NCI-H187 treated with DMSO at 0.1 percent for 48 hours (cell line): ENCODE measurements at places on chromosomes 4 and X.

- no peak for DNase-seq
These were observed 556 bp upstream of the SLC25A43 start for GRCh38 chrX:119398587-119398973.

DNA sequence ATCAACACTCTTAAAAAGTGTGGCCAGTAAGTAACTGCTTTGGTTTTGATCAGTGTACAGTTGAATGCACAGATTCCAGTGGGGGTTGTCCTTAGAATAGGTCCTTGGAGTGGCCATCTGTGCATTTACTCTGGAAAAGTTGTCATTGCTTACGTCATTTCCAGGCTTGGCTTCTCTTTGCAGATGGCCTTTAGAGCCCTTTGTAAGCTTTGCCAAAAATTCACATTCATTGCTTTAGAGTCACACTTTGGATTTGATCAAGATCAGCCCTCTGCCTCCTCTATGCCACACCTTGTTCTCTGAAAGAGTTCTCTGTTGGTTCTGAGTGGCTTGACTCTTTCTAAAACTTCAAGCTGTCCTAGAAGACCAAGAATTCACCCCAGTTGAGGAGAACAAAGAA is 83.9 kb downstream of the MAMLD1 start:
- no peak for DNase-seq

GRCh38 chr4:139633661-139634060 is 32.0 kb upstream of the MGST2 start:
- DNase-seq = no peak

GRCh38 chr4:26022346-26023202 is 108.6 kb downstream of the SMIM20 start:
- DNase-seq = no peak

DNA sequence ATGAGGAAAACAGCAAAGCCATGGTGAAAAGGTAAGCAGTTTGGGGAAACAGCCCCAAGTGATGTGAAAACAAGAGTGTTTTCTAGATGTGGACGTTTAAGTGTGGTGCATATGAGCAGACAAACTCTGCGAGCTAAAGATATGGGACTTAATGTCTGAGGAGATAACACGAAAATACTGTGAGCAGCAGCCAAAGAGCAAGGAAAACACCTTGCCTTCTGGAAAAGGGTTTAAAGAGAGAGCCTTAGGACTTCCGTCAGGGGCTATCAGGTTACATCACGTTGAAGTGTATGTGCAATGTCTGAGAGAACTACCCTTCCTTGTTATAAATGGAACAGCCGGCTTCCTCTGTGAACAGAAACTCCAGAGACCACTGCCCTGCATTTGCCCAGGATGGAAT is 54.2 kb downstream of the LEF1 start:
- DNase-seq = no peak

- DNase-seq = no peak
These were observed 1.5 kb upstream of the PTCHD1 start for GRCh38 chrX:23332888-23333821.

DNA sequence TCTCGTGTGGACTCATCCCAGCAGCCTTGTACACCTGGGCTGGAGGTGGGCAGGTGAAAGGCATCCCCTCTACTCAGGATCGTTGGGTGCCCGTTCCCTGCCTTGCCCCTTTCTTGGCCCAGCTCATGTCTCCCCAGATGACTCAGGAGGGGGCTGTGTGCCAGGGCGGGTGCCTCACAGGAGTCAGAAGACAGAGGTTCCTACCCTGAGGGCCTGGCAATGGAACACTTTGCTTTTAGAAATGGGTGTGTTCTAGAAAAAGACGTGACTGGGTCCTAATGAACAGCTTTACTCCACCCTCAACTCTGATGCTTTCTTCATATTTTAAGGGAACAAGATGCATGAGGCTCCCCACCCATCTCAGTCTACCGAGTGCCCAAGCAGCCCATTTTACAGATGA is 22.5 kb upstream of the TRIM2 start:
- DNase-seq = no peak

DNA sequence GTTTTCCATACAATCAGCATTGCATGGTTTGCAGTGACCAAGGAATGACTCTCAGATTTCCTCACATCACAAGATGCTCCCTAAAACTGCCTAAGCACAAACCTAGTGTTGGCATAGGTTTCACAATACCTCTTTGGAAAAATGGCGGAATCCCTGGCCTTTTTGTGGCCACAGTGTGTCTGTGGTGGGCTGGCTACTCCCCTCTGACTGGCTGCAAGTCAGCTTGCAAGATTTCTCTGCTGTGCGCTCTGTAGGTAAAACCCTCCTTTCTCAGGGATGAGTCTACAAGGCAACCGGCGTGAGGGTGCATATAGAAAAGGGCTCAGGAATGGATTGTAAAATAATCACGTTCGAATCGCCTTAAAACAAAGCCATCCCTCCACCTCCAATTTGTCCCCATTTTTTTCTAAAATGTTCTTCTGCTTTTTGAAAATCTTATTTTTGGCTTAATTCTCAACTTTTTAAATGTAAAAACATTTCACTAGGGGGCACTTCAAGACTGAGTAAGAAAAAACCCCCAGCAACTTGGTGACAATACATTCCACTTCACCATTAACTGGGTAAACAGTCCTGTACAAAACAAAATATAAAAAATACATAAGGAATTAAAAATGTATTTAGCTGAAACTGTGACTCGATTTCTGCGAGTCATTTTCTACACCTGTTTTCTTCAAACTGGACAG is 235.6 kb downstream of the STIM2 start:
- no peak for DNase-seq

DNA sequence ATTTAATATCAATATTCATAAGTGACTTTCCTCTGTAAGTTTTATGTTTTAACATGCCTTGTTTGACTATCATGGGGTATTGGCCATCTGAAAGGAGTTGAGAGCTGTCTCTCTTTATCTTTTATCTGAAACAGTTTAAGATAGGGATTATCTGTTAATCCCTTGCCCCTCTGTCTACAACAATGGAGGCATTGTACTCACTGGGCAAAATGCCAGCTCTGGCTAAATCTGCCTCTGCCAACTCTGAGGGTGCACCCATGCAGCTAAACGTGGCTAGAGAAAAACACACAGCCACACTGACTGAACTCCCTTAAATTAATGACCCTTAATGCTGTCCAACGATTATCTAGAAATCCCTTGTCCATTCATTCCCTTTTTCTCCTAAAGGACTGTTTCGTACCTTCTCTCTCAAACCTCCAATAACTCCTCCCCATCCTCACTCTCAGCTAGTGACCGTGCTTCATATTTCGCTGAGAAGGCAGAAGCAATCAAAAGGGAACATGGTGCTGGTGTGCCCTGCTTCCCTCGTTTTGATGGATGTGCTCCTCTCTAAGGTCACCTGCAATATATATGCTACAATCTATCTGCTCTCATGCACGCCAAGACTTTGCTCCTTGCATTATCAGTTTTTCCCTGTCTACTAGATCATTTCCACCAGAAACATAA is 10.3 kb downstream of the PHKA2 start:
- DNase-seq = no peak

- DNase-seq = no peak
These were observed 145.7 kb downstream of the AMMECR1 start for GRCh38 chrX:110172215-110172614.

DNA sequence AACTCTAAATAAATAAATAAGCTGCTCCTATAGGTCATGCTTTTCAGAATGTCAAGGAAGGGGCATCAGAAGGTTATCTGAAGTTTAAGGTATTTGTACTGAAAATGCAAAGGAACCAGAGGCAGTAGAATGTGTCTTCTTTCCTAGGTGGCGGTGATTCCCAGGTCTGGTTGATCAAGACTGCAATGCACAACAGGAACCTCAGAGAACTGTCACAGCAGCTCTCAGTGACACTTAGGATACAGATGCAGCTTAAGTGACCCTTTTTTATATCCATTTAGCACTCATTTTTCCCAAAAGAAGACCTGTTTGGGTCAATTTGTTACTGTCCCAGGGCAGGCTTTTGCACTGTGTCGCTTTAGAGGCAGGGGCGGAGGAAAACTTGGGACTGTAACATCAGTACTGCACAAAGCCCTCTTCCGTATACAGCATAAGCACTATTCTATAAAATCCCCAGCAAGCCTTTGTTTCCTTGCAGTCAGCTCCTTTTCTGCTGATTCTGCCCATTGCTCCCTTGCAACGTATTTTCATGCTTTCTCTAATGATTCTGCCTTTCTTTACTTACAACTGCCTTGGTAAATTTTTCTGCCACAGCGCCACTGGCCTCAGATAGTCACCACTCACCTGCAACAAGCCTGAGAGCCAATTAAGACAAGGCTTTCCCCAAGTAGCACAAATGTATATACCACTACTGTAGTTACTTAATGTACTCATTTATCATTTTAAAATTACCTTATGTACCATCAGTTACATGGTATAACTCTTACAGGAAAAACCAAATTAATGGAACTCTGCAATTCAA is 1.5 kb upstream of the MND1 start:
- no peak for DNase-seq

GRCh38 chr4:147355032-147355656 is 125.8 kb upstream of the EDNRA start:
- no peak for DNase-seq

DNA sequence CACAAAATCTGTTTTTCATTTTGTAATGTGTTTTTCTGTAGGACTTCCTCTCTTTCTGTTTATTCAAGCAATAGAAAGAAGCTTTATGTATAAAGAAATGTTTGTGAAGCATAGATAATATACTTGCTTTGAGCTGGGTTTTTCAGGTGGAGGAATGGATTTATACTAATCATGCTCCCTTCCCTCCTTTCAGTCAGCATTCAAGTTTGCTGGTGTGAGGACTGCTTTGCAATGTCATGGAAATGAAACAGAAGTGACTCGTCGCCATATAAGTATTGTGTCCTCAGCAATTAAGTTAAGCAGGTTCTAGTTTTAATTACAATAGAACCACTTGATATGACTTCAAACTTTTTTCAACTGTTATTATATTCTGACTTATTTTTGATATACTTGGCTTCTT is 1447.1 kb downstream of the PCDH19 start:
- no peak for DNase-seq

DNA sequence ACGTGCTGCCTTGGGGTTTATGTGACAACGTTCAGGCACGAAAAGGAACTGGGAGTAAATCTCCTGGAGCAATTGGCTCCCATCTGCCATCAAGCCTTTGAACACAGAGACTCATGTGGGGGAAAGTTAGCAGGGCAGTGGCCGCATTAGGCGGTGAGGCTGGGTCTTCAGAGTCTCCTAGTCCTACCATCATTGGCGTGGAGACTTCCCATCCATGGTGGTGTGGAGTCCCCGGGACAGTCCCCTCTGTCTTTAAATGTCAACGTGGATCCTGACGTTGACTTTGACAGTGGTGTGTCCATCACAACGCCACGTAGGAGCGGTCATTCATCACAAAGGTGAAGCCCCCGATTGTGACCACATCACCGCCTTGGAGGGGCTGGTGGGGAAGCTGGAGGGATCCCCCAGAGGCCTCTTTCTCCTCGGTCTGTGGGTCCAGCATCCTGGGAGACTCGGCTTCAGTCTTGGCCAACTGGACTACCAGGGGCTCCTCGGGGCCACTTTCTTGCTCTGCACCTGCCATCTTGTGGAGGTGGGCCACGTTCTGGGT is 21.8 kb downstream of the CRLF2 start:
- no peak for DNase-seq

- no peak for DNase-seq
These were observed 311.0 kb downstream of the ADAM29 start for GRCh38 chr4:175229154-175229553.

- DNase-seq = no peak
These were observed 777 bp upstream of the CASK start for GRCh38 chrX:41923978-41924683.

- no peak for DNase-seq
These were observed 315.5 kb downstream of the BCOR start for GRCh38 chrX:39782276-39782675.

GRCh38 chrX:13110433-13111324 is 66.3 kb upstream of the FAM9C start:
- no peak for DNase-seq

GRCh38 chr4:6416518-6417286 is 55.7 kb downstream of the PPP2R2C start:
- DNase-seq = no peak

GRCh38 chrX:129626026-129626425 is 28.7 kb downstream of the APLN start:
- no peak for DNase-seq

- no peak for DNase-seq
These were observed 252.9 kb upstream of the GRID2 start for GRCh38 chr4:92050875-92051274.

DNA sequence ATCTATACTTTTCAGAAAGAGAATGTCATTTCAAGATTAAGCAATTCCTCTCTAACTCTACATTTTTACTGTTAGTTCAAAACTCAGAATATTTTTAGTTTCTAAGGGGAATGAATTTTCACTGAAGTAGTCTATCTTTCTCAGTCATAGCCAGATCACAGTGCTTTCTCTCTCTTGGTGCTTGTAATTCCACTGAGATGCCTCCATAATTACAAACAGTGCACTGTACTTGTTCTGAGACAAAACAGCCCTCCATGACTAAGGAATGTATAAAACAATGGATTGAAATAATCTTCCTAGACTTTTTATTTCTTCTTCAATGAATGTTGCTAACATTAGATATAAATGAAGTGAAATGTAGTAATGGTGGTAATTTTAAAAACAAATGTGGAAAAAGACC is 603.2 kb upstream of the FAM241A start:
- no peak for DNase-seq

DNA sequence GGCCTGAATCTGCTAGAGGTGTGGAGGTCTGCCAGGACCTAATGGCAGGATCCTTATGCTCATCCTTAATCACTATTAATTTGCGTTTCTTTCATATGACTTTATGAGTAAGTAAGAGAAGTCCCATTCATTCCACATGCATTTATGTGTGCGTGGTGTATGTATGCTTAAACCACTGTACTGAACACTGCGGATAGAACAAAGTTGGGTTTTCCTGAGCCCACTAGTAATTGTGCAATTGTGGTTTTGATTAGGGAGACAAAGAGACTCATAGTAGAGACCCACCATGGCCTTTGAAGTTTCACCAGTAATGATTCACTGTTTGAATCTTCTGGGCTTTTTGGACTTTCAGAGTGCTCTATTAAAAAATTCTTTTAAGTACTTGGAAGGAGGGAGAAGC is 498.5 kb upstream of the DIPK2B start:
- DNase-seq = no peak

DNA sequence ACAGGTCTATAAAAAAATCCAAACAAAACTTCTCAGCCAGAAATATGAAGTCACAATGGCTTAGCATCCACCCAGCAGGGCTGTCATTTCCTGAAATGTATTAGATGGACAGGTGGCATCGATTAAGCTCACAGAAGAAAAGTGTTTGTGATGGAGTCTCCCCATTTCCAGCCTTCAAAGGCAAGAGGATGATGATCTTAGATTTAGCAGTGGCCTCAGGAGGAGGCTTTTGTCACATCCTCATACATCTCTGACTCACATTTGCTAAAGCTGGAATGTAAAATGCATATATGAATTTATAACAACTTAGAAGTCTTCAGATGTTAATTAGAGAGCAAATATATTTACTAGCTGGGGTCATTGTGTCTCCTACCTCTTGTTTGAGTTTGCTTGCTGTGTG is 441.9 kb downstream of the SPRY1 start:
- no peak for DNase-seq

- no peak for DNase-seq
These were observed 31.2 kb downstream of the PDE5A start for GRCh38 chr4:119597377-119597776.

- DNase-seq = no peak
These were observed 55.5 kb downstream of the VGLL1 start for GRCh38 chrX:136587532-136587931.

GRCh38 chrX:72280321-72280845 is 3.3 kb upstream of the RPS4X start:
- no peak for DNase-seq

- DNase-seq = no peak
These were observed 63.9 kb upstream of the NLGN4X start for GRCh38 chrX:6292599-6292998.

- DNase-seq = no peak
These were observed 289.5 kb downstream of the SMARCA1 start for GRCh38 chrX:129233786-129234185.
